ENCODE measurements at places on chromosomes 3 and 15.

DNA sequence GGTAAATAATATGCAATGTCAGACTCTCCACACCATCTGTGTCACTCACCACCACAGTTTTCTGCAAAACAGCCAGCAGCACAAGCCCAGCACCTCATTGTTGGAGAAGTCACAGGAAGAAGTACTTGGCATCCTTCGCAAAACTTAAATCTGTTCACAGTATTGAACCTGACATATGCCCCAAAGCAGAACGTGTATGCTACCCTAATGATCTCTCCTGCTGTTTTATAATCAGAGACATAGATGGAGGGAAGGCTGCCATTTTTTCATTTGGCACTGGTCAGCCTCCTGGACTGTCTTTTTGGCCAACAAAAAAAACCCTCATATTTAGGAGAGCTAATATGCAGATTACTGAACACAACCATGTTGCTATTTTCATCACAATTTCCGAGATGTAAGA, 1272.9 kb downstream of the ROBO1 start:
- no peak for DNase-seq

DNA sequence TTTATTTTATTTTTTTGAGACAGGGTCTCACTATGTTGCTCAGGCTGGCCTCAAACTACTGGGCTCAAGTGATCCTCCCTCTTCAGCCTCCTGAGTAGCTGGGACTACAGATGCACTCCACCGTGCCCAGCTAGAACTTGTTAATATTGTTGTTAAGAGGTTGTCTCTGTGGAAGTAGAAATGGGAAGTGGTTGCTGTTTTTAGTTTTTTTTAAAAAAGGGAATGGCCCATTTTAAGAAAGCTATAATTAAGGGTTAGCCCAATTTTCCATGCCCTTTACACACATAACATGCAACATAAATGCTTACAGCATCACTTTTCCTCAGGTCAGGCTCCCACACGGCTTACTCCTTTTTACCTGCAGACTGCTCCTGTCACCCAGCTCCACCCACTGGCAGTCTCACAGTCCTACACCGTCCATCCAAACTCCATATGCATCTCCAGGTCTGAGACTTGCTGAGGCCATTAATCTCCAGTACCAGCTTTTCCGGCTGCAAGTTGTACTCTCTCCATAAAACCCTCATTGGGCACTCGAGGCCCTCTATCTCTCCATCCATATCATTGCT, 19.8 kb downstream of the MORC1 start:
- DNase-seq: no peak

GRCh38 chr3:197268294-197268693, 30.1 kb downstream of the DLG1 start:
- DNase-seq: peak; percentile 7

DNA sequence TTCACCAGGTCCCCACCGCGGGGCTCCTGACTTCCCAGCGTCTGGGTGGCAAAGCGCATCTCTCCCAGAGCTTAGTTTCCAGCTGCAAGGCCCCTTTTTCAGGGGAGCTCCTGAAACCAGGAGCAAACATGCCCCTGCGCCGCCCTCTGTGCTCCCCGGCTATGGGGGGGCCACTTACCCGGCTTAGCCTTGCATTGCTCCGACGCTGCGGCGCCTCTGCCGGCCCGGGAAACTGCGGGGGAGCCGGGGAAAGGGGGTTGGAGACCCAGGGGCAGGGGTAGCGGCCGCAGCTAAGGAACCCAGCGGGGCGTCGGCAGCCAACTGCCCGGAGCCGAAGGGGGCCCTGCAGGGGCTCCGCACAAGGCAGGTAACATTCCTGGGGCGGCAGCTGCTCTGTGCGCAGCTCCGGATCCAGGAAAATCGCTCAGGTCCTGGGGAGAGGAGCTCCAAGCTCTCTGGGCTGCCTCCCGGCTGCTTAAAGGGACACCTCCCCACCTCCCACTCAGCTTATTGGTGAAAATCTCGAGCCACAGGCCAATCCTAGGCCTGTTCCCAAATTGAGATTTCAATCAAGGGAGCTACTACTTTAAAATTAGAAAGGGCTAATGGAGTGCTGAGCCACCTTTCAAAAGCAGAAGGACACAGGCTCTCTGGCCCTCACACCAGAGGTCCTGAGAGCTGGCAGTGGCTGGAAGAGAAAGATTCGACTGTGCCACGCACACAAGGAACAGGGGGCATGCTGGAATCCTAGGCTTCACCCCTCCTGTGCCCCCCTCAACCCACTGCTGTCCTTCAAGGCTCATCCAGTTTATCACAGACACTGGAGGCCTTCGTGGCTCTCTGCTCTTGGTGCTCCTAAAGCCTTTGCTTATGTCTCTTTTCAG, 42.7 kb upstream of the PRICKLE2 start:
- peak; percentile 74 for DNase-seq

DNA sequence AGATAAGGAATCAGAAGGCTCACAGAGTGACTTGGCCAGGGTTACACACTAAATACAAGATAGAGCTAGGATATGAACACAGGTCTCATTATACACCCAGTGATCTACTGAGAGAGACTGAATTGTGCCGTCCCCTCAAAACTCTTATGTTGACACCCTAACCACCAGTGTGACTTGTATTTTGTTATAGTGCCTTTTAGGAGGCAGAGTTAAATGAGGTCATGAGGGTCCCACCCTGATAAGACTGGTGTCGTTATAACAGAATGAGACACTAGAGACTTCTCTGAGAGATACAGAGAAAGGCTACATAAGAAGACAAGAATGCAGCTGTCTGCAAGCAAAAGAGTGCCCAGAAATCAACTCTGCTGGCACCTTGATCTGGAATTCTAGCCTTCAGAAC, 12.6 kb downstream of the KPNA1 start:
- DNase-seq: no peak

GRCh38 chr15:82551646-82552247, 11.5 kb upstream of the RPS17 start:
- no peak for DNase-seq

DNA sequence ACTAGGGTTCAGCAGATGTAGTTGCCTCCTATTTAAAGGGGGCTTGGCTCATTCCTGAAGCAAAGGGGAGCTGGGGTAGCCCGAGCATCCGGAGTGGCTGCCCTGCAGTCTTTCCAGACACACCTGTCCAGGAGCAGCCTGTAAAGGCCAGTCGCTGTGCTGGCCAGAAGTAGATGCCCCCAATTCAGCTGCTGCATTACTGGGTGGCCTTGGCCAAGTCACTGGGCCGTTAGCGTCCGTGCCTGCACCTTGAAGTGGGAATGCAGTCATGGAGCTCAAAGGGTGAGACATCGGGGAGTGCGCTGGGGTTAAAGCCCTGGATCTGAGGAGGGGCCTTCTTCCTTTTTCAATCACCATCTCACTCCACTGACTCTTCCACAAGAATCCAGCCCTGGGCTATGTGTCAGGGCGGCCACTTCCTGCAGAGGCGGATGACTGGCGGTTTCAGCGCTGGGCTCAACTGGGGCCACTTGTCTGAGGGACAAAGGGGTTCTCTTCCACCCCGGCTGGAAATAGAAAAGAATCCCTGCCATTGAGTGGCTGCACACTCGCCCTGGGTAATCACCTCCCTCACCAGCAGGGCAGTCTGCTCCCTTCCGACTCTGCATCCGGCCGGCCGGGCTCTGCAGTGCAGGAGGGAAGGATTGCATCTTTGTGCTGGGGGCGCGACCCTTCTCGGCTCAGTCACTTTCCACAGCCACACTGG, 11.8 kb downstream of the ALDH1A3 start:
- DNase-seq: no peak

- DNase-seq: no peak
Observed at GRCh38 chr15:52551762-52552161, 17.1 kb downstream of the ARPP19 start.

- no peak for DNase-seq
Observed at GRCh38 chr3:129123314-129124060, 1.9 kb upstream of the RAB43 start.

- DNase-seq: no peak
Observed at GRCh38 chr3:58839187-58839586, 172.6 kb upstream of the FAM3D start.
